HCT116 (cell line): ENCODE measurements at places on chromosomes 5 and 9. TPM values are rescaled to one million over a fixed set of nuclear protein-coding genes. Genes with fewer than 3 reads are reported as not detected.

DNA sequence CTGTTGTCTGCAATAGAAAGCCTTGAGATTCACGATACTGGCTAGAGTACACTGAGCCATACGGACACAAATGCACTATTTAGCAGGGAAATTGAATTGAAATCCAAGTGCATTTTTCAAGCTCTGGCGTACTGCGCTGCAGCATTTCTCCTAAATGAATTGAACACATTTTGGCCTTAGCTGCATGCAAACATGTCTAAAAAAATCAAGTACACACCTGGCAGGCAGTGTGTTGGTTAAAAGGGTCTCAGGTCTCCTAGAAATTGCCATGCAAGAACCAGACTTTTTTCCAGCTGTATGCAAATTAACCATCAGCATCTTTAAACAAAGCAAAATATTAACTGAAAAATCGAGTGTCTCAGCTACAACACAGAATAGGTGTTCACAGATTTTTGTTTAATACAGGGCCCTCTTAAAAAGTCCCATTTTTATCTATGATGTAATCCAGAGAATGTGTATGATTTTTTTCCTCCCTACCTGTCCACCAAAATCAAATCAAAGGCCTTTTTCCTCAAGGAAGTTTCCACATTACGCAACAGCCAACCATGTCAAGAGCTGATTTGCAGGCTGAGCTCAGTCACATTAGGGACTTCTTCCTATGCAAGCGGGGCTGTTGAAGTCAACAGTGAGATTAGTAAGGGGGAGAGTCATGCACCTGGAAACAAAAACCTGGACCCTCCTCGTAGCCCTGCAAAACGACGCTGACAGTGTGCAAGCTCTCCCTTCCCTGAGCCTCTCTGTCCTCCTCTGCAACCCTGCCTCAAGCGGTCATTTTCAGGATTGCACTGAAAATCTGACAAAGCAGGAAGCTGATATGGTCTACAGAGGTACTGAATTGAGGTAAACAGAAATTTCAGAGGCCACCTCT lies 14.1 kb upstream of the SFXN1 start:
- DNase-seq, result peak; percentile 41
- H3K4me1 ChIP-seq, result peaks cover 7% of the 10 kb centered on the region; the same call in 1 of the 2 replicates
- H3K4me3 ChIP-seq, result no peak overlapping the region
- no peaks in the 10 kb centered on the region for H3K36me3 ChIP-seq
- H3K27me3 ChIP-seq, result no peaks in the 10 kb centered on the region

DNA sequence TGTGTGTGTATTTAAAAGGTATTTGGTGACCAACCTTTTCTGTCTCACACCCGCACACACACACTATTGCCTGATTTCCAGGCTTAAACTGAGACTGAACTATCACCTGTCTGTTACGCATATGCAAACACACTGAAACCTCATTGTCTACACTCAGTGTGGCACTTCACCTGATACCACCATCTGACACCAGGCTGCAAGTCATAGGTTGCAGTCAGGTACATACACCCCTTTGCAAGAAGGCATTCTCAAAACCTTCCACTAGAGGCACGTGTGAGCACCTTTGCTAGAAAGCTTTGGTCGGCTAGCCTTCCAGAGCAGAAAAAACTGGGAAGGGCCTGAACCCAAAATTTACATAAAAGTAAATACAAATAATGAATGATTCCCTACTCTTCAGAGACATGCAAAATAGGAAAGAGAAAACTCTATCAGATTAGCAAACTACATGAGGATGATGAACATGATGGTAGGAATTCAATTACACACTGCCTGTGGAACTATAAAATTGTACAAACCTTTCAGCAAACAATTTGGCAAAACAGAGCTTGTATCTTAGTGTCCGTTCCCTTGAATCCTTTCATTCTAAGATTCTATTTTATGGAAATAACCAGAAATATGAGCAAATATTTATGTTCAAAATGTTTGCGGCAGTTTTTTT lies 5.9 kb upstream of the FOXD1 start:
- no peak overlapping the region for H3K4me3 ChIP-seq
- H3K27me3 ChIP-seq, result no peaks in the 10 kb centered on the region
- H3K36me3 ChIP-seq, result no peaks in the 10 kb centered on the region
- peaks cover 20% of the 10 kb centered on the region for H3K4me1 ChIP-seq
- DNase-seq, result peak; percentile 86

- no peak for DNase-seq
- H3K4me1 ChIP-seq, result peaks cover 3% of the 10 kb centered on the region
- no peak overlapping the region for H3K4me3 ChIP-seq
- H3K27ac ChIP-seq, result no peak overlapping the region
- H3K36me3 ChIP-seq, result no peaks in the 10 kb centered on the region
- H3K27me3 ChIP-seq, result no peaks in the 10 kb centered on the region
These were observed 63.4 kb downstream of the NR6A1 start for GRCh38 chr9:124707666-124708065.

- no peaks in the 10 kb centered on the region for H3K27me3 ChIP-seq
- no peaks in the 10 kb centered on the region for H3K4me1 ChIP-seq
- H3K36me3 ChIP-seq, result no peaks in the 10 kb centered on the region
- no peak overlapping the region for H3K4me3 ChIP-seq
- no peak for DNase-seq
These were observed 131.6 kb downstream of the GABRB2 start for GRCh38 chr5:161414896-161415295.

ACTL7A gene
- not detected for total RNA-seq

HAVCR2 gene
- 0.07 TPM for total RNA-seq
